ENCODE measurements at places on chromosomes 2 and 18.

GRCh38 chr2:25822190-25823117 lies 55.8 kb downstream of the ASXL2 start:
- no peak for DNase-seq

- no peak for DNase-seq
These were observed 131.3 kb upstream of the DAPL1 start for GRCh38 chr2:158663796-158664195.

GRCh38 chr2:218046238-218046637 lies 22.8 kb upstream of the RUFY4 start:
- no peak for DNase-seq

- DNase-seq = no peak
These were observed 971.3 kb upstream of the FAM98A start for GRCh38 chr2:34570266-34570872.
